ENCODE measurements at places on chromosomes 2 and 18.

DNA sequence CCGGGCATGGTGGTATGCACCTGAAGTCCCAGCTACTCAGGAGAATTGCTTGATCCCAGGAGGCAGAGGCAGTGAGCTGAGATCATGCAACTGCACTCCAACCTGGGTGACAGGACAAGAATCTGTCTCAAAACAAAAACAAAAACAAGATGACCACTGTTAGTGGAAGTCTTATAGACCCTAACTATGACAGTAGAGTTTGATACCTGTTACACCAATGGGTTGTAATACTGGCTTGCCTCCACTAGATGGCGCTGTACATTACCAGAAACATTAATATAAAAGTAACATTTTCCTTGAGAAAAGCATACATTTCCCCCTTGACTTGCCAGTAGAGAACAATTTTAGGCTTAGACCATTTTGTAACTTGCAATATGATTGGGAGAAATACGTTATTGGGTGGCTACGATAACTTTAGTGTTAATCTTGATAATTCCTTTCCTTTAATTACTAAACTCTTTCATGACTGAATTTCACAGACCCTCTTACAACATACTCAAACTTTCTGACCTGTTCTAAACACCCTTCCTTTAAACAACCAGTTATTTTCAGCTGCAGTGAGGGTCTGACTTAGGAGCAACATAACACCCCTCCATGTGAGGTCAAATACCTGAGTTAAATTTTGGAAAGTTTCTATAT, 19.5 kb downstream of the SLC25A52 start:
- DNase-seq, result peak; percentile 49

DNA sequence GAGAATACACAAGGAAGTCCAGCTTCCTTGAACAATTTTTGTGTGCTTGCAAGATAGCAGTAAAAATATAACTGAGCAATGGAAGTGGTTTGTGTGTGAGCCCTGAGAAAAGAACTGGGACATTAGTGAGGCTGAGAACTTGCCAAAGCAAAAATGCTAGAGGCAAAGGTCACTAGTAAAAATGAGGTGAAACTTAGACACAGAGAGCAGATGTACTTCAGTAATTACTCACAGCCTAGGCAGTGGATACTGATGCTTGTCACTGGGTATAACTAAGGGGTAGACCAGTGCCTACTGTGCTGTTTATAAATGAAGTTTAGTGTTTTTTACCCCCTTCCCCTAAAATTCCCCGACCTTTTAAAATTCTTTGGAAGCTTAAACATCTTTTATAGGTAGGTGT, 450.1 kb downstream of the LPIN1 start:
- no peak for DNase-seq

DNA sequence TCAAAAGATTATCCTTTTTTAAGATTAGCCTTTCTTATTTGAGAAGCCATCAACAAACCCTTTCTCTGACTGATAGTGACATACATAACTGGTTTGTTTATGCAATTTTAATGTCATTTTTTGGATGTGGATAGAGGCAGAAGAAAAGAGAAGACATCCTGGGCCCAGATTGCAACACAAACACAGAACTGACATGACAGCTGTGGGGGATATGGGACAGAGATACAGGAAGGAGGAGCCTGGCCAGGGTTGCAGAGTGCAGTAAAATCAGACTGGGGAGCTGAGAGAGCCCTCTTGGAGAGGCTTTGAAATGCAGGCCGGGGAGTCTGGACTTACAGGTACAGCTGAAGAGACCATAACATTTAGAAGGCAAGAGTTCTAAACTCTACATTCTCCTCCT, 65.1 kb downstream of the SIGLEC15 start:
- no peak for DNase-seq

GRCh38 chr2:65353046-65353445, 79.4 kb downstream of the SPRED2 start:
- DNase-seq, result no peak

GRCh38 chr2:217703999-217704398, 298.8 kb downstream of the TNS1 start:
- DNase-seq, result no peak

GRCh38 chr2:186590759-186591505, 1.1 kb downstream of the ITGAV start:
- peak; percentile 18 for DNase-seq

GRCh38 chr18:49563130-49563540, 1.3 kb downstream of the LIPG start:
- no peak for DNase-seq

- DNase-seq, result no peak
Measured at GRCh38 chr2:165584126-165584654, 114.7 kb downstream of the CSRNP3 start.

DNA sequence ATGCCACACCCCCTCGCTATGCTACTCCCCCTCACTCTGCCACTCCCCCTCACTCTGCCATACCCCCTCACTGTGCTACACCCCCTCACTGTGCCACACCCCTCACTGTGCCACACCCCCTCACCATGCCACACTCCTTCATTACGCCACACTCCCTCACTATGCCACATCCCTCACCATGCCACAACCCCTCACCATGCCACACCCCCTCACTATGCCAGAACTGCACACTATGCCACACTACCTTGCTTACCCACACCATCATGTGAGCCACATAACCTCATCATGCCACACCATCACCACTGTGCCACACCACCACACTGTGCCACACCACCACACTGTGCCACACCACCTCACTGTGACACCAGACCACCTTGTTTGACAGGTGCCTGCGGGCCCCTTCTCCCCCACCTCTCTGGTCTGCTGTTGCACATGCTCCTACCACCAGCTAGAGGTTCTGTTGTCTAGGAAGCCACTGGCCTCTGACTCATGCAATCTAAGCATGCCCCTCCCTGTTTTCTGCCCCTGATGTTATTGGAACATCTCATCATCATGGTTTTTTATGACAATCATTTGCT, 22.0 kb downstream of the MARCHF4 start:
- DNase-seq, result peak; percentile 12

- no peak for DNase-seq
Measured at GRCh38 chr2:143289025-143289424, 159.8 kb downstream of the ARHGAP15 start.

- DNase-seq, result no peak
Measured at GRCh38 chr2:6459138-6459537, 406.6 kb downstream of the CMPK2 start.

DNA sequence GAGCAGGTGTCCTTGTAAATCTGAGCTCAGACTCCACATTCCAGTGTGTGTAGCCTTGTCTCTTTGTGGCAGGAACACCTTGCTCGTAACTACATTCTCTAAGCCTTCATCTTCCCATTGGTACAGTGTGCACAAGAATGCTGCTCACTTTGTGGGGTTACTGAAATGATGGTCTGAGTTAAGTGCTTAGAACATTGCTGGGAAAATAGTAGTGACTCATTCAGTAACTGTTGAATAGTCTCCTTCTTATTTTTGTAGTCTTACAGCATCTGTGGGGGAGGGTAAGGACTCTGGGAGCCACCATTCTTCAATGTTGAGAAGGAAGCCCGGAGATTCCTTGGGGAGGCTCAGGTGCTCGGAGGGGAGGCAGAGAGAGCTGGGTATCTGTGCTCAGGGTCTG, 236.0 kb upstream of the HDAC4 start:
- no peak for DNase-seq

GRCh38 chr18:54878659-54879358, 50.5 kb downstream of the RAB27B start:
- no peak for DNase-seq

DNA sequence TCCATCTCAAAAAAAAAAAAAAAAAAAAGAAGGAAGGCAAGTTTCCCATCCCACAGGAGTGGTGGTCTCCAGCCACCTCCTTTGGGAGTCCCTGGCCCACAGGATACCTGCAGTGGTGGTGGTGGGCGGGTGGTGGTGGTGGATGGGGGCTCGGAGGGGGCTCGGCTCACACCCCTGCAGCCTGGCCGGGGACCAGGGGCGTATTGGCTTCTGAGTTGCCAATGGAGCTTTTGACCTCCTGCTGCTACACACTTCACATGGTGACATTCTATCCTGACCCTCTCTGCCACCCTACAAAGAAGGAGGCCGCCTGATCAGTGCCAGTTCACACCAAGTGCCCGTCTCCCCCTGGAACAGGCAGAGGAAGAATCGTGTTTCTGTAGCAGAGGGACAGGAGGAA, 119.6 kb downstream of the NFATC1 start:
- no peak for DNase-seq

DNA sequence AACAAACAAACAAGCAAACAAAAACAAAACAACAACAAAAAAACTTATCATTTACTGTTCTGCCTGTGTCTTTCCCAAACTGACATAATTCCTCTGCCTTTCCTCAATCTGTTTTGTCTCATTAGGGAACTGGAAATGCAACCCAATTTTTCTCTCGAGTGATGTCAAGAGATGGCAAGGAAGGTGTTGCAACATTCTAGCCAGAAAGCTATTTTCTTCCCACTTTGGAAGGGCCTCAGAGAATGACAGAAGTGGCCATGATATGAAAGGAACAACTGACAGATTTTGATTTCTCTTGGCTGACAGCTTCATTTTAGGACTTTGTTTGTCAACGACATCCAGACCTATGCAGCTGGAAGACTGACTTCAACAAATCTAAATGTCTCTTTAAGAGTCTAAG, 24.7 kb downstream of the RND3 start:
- DNase-seq, result no peak

GRCh38 chr2:170391018-170391417, 213.1 kb downstream of the MYO3B start:
- no peak for DNase-seq

DNA sequence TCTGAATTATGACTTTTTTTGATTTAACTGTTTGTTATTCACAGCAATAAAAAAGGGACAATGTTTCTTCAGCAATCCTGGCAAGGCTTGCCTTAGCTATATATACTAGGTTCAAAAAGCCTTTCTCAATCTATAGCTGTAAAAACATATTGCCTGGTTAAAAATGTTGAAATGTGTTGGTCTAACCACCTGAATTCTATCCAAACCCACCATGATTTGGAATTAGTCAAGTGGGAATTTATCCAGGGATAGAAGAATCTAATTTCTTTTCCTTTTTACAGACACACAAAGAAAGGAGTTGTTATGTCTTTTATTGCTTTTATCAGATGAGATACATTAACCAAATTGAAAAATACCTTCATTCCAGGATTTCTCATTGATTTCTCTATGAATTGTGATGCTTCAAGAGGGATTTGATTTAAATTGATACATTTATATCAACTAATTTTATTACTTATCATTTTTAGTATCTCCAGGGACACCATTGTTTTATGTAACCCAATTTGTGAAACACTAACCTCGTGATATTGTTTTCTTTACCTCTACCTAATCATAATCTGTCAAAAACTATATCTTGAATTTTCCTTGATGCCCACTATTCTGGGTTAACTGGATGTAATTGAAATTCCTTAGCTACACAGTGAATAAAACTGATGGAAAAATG, 88.1 kb downstream of the LRP1B start:
- no peak for DNase-seq

DNA sequence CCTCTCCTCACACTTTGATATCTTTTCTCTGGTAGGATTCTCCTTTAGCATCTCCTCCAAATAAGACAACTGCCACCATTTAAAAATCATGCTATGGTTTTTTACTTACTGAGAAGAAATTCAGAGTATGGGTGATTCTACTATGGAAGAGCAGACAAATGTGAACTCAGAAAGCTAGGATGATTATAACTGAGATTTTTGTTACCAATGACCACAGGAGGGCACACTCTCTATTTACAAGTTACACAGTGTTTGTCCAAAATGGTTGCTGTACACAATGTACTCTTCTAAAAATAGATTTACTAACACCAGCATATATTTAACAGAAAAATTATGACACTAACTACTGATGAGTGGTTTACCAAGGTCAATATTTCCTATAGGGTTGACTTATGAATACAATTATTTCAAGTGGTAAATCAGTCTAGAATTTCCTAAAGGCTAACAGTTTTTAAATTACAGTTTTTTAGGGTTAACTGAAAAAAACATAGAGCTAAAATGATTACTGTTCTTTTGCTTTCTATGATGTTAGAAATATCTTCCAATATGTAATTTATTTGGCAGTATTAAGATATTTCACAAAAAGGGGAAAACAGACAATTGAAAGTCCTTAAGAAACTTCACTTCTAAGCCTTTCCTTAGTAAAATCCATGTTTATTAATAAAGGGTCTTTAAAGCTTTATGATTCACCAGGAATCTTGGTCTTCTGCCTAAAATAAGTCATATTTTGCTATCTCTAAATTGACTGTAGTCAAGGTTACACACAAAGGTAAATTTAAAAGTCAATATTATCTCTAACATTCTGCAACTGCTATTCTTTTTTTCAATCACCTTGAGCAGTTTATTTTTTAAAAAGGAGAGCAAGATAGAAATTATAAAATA, 57.2 kb downstream of the MAP4K3 start:
- DNase-seq, result no peak

GRCh38 chr18:48481092-48481491, 57.7 kb upstream of the CTIF start:
- DNase-seq, result no peak

GRCh38 chr2:195674491-195675221, 17.6 kb downstream of the SLC39A10 start:
- DNase-seq, result no peak

DNA sequence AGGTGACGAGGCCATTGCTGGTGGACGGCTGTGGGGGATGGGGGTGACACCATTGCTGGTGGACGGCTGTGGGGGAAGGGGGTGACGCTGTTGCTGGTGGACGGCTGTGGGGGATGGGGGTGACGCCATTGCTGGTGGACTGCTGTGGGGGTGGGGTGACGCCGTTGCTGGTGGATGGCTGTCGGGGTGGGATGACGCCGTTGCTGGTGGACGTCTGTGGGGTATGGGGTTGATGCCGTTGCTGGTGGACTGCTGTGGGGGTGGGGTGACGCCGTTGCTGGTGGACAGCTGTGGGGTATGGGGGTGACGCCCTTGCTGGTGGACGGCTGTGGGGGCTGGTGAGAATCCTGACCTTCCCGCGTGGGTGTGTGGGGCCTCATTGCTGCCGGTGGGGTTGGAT, 47.1 kb downstream of the CTDP1 start:
- no peak for DNase-seq

DNA sequence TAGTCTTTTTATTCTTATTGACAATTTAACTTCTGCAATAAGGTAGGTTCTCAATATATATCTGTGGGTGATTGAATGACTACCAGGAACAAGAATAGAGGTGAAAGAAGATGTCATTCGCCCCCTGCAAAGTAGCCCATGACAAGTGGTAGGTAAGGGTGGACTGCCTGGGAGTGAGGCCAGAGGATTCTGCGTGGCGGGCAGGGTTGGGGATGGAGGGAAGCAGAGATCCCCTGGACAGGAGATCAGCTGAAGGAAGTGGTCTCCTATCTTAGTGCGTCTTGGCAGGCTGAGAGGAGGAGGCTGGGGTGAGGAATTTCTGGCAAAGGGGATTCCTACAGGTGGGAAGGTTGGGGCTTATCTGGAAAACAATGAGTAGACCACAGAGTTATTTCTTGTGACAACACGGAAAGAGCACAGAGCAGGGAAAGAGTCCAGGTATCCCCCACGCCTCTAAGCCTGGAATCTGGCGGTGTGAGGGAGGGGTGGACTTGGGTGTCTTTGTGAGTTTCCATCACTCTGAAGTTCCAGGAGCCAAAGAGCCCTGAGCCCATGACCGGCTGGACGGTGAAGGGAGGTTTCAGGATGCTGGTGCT, 21.5 kb upstream of the MYCN start:
- DNase-seq, result no peak

All from activated T-cell treated with anti-CD3 and anti-CD28 coated beads, Interleukin-2, amount 50 U/mL, for 4 hours (primary cell).